HCEC 1CT (cell line): ENCODE measurements at places on chromosomes 5 and 9.
A peak's percentile ranks its signal among the peaks of the same experiment; 100 is the strongest.

- DNase-seq: peak; percentile 57
Observed at GRCh38 chr5:32522429-32523143, 62.8 kb upstream of the SUB1 start.

- no peak for DNase-seq
Observed at GRCh38 chr9:27990524-27990923, 417.2 kb upstream of the C9orf72 start.

DNA sequence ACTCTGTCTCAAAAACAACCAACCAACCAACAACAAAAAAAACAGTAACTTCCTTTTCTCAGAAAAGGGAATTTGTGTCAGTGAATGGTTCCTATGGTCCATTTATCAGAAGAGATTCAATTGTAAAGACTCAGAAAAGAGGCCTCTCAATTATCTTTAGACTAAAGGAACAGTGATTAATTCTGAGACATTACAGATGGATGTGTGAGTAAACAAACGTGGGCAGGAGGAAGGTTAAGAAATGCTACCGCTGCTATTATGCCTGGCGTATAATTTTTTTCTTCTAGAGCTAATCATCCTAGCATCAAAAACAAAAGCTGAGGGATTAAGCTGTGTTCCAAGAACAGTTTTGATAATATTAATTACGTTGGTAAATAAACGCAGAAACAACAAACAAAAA is 52.9 kb upstream of the JMY start:
- DNase-seq: no peak

GRCh38 chr5:125180231-125180829 is 433.9 kb upstream of the ZNF608 start:
- DNase-seq: peak; percentile 13

- no peak for DNase-seq
Observed at GRCh38 chr5:140631036-140631417, 1.9 kb downstream of the CD14 start.

- no peak for DNase-seq
Observed at GRCh38 chr9:88108779-88109178, 29.5 kb downstream of the SPATA31C2 start.

DNA sequence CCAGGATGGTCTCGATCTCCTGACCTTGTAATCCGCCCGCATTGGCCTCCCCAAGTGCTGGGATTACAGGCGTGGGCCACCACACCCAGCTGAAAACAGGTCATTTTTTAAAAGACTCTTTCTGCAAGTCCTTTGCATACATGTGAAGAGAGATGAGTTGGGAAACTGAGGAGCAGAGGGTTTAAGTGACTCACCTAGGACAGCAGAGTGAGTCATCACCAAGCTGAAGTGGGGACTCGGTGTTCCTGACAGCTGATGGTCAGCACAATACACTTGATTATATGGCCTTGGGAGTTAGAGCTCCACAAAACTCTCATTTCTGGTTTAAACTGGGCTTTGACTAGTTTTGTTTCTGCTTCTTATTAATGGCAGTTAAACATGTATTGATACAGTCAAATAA is 38.1 kb upstream of the SSBP2 start:
- peak; percentile 67 for DNase-seq

- peak; percentile 3 for DNase-seq
Observed at GRCh38 chr9:3177146-3177761, 333.4 kb upstream of the PUM3 start.

GRCh38 chr5:151870820-151871219 is 53.8 kb downstream of the GLRA1 start:
- DNase-seq: peak; percentile 94

DNA sequence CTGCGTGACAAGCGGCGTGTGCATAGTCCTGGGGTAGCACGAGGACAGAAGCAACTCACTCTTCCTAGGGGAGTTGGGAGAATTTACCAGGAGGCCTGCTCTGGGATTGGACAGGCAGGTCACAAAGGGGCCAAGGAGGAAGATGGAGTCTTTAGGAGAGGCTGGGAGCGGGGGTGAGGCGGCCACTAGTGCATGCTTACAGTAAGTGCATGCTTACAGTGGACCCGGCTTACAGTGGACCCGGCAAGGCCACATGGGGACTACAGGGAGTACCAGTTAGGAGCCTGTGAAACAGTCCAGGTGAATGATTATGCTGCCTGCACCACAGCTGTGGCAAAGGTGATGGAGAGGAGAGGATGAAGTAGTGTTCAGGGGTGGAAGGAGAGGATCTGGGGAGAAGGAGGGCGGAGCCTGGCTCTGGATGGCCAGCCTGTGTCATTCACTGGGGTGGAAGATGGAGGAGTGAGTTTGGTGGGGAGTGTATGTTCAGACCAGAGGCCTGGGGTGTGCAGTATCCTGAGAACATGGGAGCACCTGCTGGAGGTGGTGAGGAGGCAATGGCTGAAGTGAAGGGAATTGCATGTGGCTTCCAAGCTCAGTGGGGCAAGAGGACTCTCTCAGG is 78.7 kb downstream of the CRB2 start:
- no peak for DNase-seq

DNA sequence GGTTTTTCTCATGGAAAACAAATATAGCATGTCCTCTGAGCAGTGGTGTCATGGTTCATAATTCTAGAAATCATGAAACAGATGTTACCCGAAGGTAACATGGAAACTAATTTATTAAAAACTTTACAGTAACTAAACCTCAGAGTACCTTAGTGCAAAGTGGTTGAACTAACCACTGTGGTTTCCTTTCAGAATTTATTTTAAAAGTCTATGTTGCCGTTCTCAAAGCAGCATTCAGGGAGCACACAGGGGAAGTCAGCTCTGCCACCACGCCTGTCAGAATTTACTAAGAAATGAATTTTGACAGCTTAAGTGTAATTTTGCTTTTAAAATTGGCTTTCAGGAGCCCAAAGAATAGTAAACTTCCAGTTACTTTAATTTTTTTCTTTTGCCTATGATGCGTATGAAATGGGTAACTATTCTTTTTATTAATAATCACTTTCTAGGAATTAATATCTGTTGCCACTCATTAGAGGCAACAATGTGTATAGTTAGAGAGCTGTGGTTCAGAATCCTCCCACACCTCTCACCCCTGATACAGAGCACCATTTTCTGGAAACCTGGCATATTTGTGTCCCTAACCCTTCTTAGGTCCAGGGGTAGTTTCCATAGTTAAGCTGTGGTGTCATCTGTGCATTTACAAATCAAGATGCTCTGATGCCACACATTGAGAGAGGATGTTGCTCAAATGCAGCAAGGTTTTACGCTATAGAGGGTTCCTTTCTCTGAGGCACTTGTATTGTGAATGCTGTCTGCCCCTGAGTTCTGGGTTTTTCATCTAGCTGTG is 202.6 kb downstream of the ZSWIM6 start:
- DNase-seq: no peak

GRCh38 chr5:76805821-76806505 is 12.9 kb upstream of the F2RL1 start:
- DNase-seq: peak; percentile 99

DNA sequence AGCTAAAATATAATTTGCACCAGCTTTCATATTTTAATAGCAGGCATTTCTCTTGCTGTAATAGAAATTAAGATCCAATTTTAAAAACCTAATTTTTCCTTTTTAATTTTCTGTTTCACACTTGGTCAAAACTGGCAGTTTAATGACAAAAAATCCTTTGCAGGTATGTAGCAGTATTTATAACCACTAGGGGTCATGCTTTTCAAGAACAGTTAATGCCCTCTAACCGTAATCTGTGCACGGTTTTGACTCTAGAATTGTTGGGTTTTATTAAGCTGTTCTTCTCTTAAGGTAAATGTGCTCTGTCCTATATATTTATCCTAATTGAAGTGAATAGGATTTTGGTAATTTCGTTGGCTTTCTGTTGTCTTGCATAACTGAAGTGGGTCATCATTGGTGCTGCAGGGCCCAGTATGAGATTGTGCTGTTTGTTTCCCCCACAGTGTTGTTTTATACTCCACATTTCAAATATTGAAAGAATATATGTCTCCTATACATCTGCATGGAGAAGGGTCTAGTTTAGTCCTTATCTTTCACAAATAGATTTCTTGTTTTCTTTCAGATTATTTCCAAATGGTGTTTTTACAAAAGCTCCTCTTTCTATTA is 107.4 kb downstream of the SCAMP1 start:
- DNase-seq: peak; percentile 58

DNA sequence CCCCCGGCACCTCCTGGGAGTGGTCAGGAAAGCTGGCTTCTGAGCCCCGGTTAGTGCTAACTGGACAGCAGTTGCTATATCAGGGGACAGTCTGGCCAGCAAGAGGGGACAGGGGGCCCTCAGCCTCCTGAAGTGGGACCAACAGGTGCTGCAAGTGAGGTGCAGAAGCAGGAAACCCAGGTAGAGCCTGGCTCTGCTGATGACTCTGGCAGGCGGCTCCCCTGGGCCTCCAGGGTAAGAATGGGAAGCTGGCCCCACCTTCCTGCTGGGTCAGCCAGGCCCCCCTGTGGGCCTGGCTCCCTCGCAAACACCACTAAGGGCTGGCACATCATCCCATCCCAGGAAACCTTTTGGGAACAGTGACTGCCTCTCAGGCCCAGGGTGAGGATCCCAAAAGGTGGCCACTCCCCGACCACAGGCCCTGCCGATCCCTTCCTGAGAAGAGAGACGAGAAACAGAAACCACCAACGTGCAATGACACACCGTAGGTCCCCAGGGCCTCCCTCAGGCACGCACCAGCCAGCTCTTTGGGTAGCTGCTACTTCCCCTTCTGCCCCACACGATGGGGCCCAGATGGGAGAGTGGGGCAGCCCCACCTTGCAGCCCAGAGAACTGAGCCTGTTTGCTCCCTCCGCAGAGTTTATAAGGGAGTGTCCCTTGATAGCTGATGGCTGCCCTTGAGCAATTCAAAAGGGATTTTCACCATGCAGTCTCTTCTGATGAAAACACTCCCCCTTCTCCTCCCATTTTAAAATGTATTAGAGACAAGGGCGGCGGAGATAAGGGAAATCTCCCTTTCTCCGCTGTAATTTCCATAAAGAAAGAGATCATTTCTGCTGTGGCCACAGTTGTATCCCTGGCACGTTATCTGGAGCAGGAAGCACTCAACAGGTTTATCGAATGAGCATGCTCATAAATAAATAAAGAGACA is 76.8 kb downstream of the STK10 start:
- DNase-seq: no peak

DNA sequence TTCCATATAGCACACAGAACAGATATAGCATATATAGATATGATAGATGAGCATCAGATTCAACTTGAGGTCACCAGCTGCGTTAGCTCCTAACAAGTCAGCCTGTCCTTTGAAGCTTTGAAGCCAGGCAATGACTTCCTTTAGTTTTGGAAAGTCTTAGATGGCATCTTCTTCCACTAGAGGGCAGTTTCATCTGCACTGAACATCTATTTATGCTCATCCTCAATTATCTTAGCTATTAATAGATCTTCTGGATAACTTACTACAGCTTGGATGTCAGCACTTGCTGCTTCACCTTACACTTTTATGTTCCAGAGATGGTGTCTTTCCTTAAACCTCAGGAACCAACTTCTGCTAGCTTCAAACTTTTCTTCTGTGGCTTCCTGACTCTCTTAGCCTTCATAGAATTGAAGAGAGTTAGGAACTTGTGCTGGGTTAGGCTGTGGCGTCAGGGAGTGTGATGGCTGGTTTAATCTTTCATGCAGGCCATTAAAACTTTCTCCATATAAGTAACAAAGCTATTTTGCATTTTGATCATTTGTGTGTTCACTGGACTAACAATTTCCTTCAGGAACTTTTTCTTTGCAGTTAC is 1401.4 kb downstream of the EFNA5 start:
- DNase-seq: peak; percentile 65

DNA sequence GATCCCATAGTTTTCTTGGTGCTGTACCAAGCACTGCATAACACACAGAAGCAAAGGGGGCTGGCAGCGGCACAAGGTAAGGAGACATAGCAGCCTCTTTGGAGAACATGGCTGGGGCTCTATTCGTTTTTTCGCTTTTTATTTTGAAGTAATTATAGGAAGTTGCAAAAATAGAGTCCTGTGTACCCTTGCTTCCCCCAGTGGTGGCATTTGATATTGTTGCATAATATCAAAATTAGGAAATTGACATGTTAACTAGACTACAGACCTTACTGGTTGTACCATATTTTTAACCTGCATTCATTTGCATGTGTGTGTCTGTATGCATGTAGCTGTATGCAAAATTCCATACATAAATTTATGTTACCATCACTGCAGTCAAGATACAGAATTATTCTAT is 6.6 kb upstream of the UBQLN1 start:
- DNase-seq: no peak

- no peak for DNase-seq
Observed at GRCh38 chr9:105121861-105122430, 122.5 kb upstream of the SLC44A1 start.
